ENCODE measurements at places on chromosomes 2 and 18. TPM values are rescaled to one million over a fixed set of nuclear protein-coding genes. Genes with fewer than 3 reads are reported as not detected.

- H3K4me3 ChIP-seq: no peak overlapping the region
- peaks cover 2% of the 10 kb centered on the region for H3K4me1 ChIP-seq
- no peak for DNase-seq
- H3K27me3 ChIP-seq: no peaks in the 10 kb centered on the region
- no peaks in the 10 kb centered on the region for H3K36me3 ChIP-seq
- H3K27ac ChIP-seq: no peak overlapping the region
Measured at GRCh38 chr2:217466104-217466503, 536.7 kb downstream of the TNS1 start.

- no peaks in the 10 kb centered on the region for H3K36me3 ChIP-seq
- H3K27ac ChIP-seq: no peak overlapping the region
- peak; percentile 48 for DNase-seq
- no peak overlapping the region for H3K4me3 ChIP-seq
Measured at GRCh38 chr2:72035518-72036172, 112.0 kb downstream of the CYP26B1 start.

DNA sequence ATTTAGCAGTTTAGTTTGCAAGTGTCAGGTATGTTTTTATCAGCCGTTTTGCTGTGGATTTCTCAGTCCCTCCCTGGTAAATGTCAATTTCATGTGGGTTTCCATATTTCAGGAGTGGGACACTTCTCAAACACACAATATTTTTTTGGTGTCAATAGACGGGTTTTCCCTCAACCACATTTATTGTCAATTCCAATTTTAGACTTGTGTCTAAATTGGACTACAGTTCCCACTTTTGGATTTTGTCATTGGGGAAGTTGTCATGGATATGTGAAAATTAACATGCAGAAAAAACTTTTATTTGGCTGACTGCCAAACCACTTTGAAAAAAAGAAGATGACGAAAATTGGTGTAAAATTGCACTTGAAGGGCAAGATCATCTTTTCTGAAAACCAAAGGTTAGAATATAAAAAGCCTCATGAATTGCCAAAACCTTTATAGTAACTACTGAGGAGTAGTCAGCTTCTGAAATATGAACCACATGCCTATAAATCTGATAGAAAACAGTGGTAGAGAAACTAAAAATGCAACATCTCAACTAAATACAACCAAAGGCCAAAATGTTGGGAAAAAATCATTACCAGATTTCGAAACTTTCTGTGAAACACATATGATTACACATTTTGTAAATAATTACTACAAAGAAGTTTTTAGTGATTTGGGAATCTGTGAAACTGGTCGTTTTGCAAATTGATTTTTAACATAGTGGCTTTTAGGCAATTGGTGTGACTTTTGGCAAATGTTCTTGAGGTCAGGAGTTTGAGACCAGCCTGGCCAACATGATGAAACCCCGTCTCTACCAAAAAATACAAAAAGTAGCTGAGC is 106.4 kb downstream of the BCL2L11 start:
- H3K36me3 ChIP-seq: no peaks in the 10 kb centered on the region
- H3K27ac ChIP-seq: no peak overlapping the region
- DNase-seq: peak; percentile 53
- no peaks in the 10 kb centered on the region for H3K27me3 ChIP-seq
- H3K4me1 ChIP-seq: peaks cover 14% of the 10 kb centered on the region

GRCh38 chr2:76444732-76445131 is 734.0 kb upstream of the GCFC2 start:
- H3K27me3 ChIP-seq: no peaks in the 10 kb centered on the region
- DNase-seq: no peak
- no peak overlapping the region for H3K4me3 ChIP-seq
- H3K27ac ChIP-seq: no peak overlapping the region
- no peaks in the 10 kb centered on the region for H3K4me1 ChIP-seq

GRCh38 chr2:54559006-54559445 is 102.9 kb downstream of the SPTBN1 start:
- no peaks in the 10 kb centered on the region for H3K27me3 ChIP-seq
- H3K27ac ChIP-seq: peak overlapping the region; percentile 90
- DNase-seq: no peak
- H3K4me1 ChIP-seq: peaks cover 35% of the 10 kb centered on the region
- no peaks in the 10 kb centered on the region for H3K36me3 ChIP-seq

DNA sequence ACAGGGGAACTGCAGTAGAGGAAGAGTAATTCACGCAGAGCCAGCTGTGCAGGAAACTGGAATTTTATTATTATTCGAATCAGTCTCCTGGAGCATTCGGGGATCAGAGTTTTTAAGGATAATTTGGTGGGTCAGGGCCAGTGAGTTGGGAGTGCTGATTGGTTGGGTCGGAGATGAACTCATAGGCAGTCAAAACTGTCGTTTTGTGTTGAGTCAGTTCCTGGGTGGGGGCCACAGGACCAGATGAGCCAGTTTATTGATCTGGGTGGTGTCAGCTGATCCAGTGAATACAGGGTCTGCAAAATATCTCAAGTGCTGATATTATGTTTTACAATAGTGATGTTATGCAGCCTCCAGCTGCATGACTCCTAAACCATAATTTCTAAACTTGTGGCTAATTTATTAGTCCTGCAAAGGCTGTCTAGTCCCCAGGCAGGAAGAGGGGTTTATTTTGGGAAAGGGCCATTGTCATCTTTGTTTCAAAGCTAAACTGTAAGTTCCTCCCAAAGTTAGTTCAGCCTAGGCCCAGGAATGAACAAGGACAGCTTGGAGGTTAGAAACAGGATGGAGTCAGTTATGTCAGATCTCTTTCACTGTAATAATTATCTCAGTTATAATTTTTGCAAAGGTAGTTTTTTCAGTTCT is 67.0 kb downstream of the ASAP2 start:
- no peak for DNase-seq
- peaks cover 5% of the 10 kb centered on the region for H3K4me1 ChIP-seq
- H3K27ac ChIP-seq: no peak overlapping the region
- no peak overlapping the region for H3K4me3 ChIP-seq
- H3K27me3 ChIP-seq: no peaks in the 10 kb centered on the region

Gene POTEC
- not detected for total RNA-seq

Gene MC5R
- total RNA-seq: 0.26 TPM

Gene SAG
- total RNA-seq: not detected

GRCh38 chr2:68244456-68244855 is 7.9 kb downstream of the PPP3R1 start:
- H3K27ac ChIP-seq: no peak overlapping the region
- H3K27me3 ChIP-seq: no peaks in the 10 kb centered on the region
- no peak overlapping the region for H3K4me3 ChIP-seq
- peaks cover 7% of the 10 kb centered on the region for H3K4me1 ChIP-seq
- H3K36me3 ChIP-seq: no peaks in the 10 kb centered on the region

GRCh38 chr2:109500910-109501309 is 112.9 kb downstream of the SEPTIN10 start:
- no peak overlapping the region for H3K27ac ChIP-seq
- no peaks in the 10 kb centered on the region for H3K36me3 ChIP-seq
- peaks cover 13% of the 10 kb centered on the region for H3K4me1 ChIP-seq
- H3K4me3 ChIP-seq: no peak overlapping the region
- DNase-seq: no peak

Gene EFHD1
- 18.8 TPM for total RNA-seq

Gene FBXO15
- total RNA-seq: 1.2 TPM

Gene BOLA3
- 48.8 TPM for total RNA-seq

DNA sequence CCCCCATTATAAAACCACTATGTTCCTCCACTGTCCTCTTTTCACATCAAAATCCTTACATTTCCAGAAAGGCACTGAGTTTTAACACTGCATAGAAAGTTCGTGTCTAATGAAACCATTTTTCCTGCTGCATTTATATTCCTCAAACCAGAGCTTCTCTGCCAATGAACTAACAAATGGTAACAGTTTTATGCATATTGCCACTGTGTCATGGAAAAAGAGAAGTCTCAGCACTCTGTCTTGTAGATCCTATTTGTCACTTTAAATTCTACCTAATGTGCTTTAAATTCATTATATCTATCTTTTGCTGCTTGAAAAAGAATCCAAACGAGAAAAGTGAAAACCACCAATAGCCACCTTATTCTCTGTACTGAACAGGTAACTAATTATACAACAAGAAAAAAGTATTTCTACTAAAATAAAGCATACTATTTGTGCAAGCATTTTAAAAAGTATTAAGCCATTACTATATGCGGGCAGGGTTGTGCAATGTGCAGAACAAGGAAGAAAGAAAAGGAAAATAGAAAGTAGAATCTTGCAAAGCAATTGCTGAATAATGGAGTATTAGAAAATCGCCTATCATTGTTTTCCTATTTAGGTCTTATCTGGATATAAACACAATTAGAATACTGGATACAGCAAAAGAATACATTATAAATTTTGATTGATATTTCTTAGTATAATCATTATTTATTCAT is 328.9 kb downstream of the ZEB2 start:
- DNase-seq: no peak
- H3K36me3 ChIP-seq: no peaks in the 10 kb centered on the region
- no peak overlapping the region for H3K4me3 ChIP-seq
- no peaks in the 10 kb centered on the region for H3K4me1 ChIP-seq

- H3K4me1 ChIP-seq: no peaks in the 10 kb centered on the region
- no peak overlapping the region for H3K27ac ChIP-seq
- no peaks in the 10 kb centered on the region for H3K36me3 ChIP-seq
Measured at GRCh38 chr2:228594012-228594411, 412.5 kb upstream of the SPHKAP start.

Gene SDC1
- 74.3 TPM for total RNA-seq

DNA sequence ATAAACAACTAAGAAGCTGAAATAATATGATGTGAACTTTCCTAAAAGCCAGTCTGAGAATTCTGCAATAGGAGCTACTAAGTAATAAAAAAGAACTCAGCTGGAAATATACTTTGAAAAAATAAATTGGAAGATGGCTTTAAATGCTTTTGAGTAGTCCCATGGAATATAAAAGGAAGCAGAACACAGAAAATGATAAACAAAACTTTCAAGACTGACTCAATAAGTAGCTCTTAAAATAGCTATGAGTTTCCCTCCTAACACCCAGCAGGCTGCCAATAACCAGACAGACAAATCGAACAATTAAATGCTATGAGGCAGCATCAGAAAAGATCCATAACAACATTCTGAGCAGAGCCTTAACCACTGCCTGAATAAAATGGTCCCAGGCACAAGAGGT is 319.9 kb downstream of the DPP10 start:
- H3K4me3 ChIP-seq: no peak overlapping the region
- H3K4me1 ChIP-seq: no peaks in the 10 kb centered on the region
- DNase-seq: no peak
- no peak overlapping the region for H3K27ac ChIP-seq

GRCh38 chr2:174007010-174007409 is 41.8 kb upstream of the SP3 start:
- no peaks in the 10 kb centered on the region for H3K27me3 ChIP-seq
- H3K4me3 ChIP-seq: no peak overlapping the region
- H3K4me1 ChIP-seq: peaks cover 24% of the 10 kb centered on the region
- H3K36me3 ChIP-seq: no peaks in the 10 kb centered on the region
